ENCODE measurements at places on chromosomes 3 and 15.
A peak's percentile ranks its signal among the peaks of the same experiment; 100 is the strongest.

DNA sequence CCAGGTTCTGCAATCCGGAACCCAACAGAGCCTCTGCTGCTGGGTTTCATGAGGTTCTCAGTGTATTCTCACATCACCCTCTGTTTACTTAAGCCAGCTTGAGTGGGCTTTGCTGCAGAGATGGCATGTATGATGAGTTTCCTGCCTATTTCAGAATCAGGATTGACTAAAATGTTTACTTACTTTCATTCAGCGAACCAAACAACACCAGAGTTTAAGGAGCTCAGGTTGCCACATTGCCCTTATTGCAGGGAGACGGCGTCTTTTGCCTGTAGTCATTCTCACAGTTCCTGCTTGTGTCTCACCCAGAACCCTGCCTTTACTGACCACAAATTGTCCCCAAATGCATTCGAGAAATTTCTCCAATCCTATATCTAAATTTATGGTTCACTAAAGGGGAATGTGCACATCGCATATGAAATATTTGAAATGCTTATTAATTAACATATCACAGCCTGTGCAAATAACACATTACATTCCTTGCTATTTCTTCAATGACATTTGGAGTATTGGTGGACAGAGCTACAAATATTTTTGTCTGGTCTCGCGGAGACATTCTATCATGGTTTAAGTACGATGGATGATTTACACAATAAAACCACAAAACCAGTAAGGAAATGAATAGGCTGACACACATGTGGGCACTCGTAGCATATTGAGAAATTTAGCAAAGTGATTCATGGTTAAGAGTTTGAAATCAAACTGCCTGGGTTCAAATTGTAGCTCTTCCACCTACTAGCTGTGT, 377.2 kb upstream of the CFAP20DC start:
- DNase-seq = no peak

- DNase-seq = no peak
Observed at GRCh38 chr3:141000686-141001085, 50.5 kb upstream of the SPSB4 start.

DNA sequence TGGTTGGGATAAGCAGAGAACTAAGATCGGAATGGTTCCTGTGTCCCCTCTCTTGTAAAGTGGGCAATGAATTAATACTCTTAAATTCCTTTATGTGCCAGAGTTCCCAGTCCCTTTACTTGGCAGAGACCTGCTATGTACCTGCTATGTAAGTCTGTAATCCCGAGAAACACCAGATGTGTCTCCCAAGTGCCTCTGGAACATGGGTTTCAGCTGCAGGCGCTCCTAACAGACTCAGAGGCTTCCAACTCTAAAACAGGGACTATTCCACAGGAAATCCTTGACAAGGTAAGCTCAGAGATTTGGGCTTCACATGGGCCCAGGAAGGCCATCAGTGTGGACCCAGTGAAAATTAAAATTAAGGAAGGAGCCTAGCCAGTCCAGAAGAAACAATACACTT, 117.7 kb upstream of the PLCL2 start:
- DNase-seq = no peak

DNA sequence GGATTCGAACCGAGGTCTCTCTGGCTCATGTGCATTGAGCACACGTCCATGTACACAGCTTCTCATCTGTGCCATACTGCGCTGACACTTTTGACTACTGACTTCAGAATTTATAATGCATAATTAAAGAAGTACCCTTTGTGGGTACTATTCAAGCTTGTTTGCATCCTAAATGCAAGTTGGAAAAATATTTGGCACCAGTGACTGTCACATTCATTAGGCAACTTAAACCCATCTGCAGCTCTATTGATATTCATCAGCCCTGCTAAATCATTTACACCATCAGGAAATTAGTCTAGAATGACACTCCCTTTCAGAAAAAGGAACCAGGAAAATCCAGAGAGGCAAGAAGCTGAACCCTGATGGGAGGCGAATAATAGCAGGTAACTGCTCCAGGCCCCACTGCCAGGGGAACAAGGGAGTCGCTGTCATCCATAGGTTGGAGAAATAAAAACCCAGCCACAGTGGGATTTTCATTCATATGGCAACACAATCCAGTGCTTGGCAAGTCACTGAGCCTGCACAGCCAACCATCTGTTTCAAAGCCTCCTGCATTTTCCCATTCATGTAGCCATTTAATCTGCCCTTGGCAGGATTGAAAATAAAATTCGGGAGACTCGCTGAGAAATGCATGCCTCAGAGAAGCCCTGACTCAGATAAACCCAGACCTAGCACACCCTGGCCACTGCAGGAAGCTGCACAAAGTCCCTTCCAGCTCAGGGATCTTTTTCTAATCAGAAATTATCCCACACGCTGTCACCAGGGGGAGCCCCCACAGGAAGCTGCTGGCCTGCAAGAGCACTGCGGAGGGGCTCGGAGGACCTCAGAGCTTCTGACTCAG, 103.0 kb upstream of the VEPH1 start:
- DNase-seq = peak; percentile 43

DNA sequence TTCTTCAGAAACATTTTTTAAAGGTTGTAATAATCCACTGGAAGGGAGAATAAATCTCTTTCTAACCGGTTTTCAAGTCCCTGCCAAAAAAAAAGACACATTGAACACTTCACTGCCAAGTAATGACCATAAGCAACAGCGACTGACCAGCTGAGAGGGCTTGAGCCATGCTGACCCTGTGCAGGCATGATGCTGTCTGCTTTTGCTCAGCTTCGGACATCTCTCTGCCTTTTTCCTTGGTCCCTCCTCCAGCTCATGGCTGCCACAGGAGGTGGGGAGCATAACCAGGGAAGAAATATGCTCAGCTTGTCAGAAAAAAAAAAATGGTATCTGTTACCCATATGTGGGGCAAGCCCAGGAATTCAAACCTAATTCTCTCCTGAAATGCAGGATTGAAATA, 1.5 kb downstream of the IGSF10 start:
- no peak for DNase-seq

GRCh38 chr3:41997702-41998550, 36.0 kb upstream of the ULK4 start:
- peak; percentile 20 for DNase-seq

DNA sequence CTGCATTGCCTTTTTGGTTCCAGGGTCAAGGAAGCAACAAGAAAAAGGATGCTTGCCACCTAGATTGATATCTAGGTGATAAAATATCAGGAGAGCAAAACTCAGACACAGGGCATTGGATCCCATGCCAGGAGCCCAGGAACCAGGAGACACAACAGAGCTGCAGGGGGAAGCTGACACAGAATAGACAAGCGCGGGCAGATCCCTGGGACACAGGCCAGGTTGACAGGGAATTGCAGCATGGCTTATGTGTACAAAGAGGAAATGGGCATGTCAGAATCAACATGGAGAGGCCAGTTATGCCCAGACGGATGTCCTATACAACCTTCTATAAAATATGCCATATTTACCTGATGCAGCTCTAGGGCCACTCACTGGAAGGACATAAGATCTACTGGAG, 84.2 kb downstream of the SEMA6D start:
- no peak for DNase-seq

DNA sequence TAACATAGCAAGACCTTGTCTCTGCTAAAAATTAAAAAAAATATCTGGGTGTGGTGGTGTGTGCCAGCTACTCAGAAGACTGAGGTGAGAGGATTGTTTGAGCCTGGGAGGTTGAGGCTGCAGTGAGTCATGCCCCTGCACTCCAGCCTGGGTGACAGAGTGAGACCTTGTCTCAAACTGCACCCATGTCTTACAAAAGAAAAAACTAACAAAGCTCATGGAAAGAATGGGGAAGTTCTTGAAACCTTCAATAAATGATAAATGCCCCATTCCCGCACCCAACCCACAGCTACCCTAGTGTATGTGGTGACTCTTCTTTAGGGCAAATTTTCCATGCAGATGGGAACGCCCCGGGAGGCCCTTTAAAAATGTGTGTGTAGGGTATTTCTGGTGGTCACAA, 28.3 kb downstream of the RPLP1 start:
- no peak for DNase-seq

- DNase-seq = no peak
Observed at GRCh38 chr3:7646851-7647250, 785.9 kb downstream of the GRM7 start.

GRCh38 chr3:14875411-14876175, 56.8 kb downstream of the FGD5 start:
- no peak for DNase-seq

GRCh38 chr15:85412956-85413854, 32.8 kb downstream of the AKAP13 start:
- DNase-seq = no peak

GRCh38 chr15:40106203-40107161, 2.2 kb downstream of the BMF start:
- peak; percentile 27 for DNase-seq

- no peak for DNase-seq
Observed at GRCh38 chr3:20320489-20320888, 134.5 kb upstream of the SGO1 start.

GRCh38 chr3:34793057-34793456, 846.3 kb upstream of the ARPP21 start:
- no peak for DNase-seq

DNA sequence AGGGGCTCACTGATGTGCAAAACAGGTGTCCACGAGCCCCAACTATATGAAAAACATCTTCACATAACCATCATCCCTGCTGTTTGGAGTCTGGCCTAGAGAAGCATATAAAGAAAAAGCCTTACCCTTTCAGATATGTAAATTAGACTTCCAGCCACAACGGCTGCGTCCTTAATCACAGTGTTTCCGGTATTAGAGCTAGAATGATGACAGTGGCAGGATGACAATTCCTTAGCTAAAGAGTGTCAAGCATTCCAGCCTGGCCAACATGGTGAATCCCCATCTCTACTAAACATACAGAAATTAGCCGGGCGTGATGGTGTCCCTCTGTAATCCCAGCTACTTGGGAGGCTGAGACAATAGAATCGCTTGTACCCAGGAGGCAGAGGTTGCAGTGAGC, 19.5 kb upstream of the SAMD7 start:
- DNase-seq = no peak

GRCh38 chr3:156586905-156587759, 32.2 kb upstream of the SSR3 start:
- no peak for DNase-seq
